ENCODE measurements at places on chromosomes 5 and 9.

- no peak for DNase-seq
Observed at GRCh38 chr9:104319685-104320084, 184.4 kb upstream of the OR13F1 start.

DNA sequence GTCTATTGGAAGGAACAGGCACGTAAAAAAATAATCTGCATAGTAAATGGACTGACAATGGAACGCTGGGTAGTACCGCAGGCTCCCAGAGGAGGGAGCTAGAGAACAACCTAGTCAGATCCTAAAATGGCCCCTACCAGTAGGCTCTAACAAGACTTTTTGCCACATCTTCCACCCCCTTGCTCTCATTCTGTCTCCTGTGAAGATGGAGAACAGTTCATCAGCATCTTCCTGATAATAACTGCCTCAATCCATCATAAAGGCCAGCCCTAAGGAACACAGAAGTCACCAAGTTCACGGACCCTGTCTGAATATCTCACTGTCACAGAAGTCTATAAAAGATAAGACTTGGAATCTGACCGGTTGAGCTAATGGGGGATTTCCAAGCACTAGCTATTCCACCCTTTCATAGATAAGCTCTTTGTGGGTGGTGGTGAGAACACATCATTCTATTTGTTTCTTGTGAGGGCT, 133.4 kb downstream of the SLC1A3 start:
- DNase-seq: peak; percentile 73

DNA sequence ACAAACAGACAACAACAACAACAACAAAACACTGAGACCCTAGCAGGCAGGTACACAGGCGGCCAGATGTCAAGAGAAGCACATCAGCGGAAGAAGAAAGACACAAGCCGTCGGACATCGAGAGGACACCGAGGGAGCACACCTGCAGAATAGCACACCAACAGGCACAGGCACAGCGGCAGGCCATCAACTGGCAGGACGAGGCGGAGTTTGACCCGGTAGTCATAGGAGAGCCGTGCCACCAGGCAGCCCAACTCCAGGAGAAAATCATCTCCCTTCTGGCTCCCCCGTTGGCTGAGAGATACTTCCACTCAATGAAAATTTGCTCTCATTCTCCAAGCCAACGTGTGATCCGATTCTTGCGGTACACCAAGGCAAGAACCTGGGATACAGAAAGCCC, 352.1 kb upstream of the IZUMO3 start:
- DNase-seq: no peak

DNA sequence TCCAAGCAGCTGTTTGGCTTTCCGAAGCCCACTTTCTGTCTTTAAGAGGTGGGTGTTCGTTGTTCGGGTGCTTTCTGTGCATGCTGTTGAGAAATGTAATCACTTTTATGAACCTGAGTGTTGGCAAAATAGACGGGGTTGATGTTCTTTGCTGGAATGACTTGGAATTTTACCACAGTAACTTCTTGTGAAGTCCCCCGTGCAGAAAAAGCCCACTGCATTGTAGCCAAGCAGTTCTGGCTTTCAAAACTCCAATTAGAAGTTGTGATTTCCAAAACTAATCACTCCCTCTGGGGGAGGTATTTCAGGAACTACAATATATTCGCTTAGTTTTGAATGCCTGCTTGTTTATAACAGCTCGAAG, 111.1 kb downstream of the PAM start:
- no peak for DNase-seq

- no peak for DNase-seq
Observed at GRCh38 chr5:180908400-180908799, 9.4 kb downstream of the BTNL8 start.

DNA sequence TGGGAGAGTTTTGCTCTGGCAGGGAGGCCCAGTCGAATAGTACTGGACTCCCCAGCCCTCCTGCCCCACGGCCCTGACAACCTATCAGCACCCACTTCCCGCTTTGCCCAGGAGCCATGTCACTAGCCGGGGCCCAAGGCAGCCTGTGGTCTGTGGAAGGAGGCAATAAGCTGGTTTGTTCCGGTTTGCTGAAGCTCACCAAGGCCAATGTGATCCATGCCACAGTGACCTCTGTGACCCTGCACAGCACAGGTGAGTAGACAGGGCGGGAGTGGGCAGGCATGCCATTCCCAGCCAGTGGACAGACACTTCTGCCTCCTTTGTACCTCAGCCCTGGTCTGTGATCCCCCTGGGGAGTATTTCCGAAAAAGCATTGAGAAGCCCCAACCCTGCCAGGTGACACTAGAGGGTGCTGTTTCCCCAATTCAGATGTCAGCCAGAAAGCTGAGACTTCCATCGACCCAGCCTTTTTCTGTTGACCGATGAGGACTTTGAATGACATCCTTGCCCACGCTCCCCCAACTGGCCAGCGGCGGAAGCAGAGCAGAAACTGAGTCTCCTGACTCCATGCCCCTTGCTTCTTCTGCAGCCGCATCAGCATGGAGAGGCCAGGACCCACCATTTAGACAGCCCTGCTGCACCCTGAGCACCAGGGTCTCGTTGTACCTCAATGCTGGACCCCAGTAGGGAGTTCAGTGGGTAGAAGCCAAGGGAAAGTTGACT, 9.6 kb downstream of the PCYOX1L start:
- peak; percentile 45 for DNase-seq

DNA sequence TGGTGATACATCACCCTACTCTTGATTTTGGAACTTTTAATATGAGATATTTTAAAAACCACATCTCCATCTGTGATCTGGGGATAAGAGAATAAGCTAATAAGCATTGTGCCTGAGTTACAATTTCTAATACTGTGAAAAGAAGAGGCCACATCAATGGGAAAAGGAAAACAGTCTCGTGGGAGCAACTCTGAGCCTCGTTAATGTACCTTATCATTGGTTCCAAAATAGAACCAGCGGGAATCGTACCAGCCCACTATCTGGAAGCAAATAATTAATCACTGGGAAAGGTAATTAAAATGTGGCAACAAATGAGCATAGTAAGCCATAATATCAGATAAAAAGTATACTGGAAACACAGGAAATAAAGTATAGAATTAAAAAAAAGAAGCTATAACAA, 28.0 kb upstream of the CEP78 start:
- no peak for DNase-seq

DNA sequence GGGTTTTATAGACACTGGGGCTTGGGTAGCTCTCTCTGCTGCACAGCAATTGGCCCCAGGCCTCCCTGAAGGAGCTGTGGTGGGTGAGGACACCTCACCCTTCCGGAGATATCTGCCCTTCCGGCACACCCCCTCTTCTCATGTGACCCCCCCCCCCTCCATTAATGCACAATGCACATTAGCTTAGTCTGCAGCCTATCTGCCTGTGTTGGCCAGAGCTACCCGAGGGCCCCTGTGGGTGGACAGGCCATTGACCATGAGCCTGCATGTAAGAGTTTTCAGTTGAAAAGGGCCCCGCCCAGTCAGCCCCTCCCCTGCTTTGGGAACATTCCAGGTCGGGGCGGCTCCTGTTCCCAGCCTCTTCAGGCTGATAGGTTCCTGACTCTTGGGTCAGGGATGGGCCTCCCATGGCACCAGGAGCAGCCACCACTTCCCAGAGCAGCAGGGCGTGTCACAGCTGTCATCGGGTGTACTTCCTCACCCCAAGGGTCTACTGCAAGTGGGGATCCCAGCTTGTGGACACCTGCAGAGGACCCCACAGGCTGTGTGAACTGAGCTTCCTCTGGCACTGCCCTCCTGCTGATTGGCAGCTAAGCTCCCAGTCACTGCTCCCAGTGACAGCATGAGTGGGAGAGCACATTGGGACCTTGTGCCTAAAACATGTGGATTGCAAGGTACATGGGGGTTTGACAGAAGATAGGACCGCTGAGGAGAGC, 17.8 kb downstream of the PHF2 start:
- DNase-seq: no peak

- DNase-seq: no peak
Observed at GRCh38 chr9:135416664-135417290, 62.8 kb upstream of the PPP1R26 start.

DNA sequence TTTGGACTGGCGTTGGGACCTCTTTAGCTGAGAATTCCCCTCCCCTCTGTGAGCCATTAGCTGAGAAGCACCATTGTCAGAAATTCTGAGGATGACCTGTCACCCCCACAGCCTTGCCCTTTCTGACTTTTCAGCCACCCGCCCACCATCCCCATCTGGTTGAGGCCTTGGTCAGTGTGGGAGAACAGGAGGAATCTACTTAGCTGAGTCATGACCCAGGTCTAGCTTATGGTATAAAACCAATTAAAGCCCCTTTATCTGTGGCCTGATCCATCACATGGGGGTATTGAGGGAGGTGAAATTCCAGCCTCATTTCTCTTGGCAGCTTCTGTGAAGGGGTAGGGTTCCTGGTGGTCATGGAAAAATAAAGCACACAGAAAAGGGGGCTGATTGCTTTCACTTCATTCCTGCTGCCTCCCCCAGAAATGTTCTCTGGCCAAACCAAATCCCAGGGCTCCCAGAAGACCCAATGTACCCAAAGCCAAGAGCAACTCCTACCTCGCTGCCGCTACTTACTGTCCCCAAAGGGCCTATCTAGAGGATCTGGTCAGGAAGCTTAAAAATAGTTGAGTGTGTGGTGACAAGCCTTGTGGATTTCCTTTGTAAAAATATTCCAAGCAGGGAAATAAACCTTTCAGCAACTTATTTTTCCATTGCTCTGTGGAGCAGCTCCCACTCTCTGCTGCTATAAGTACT, 174.8 kb upstream of the TNC start:
- DNase-seq: no peak

- no peak for DNase-seq
Observed at GRCh38 chr9:8717146-8717545, 917.6 kb upstream of the DMAC1 start.

DNA sequence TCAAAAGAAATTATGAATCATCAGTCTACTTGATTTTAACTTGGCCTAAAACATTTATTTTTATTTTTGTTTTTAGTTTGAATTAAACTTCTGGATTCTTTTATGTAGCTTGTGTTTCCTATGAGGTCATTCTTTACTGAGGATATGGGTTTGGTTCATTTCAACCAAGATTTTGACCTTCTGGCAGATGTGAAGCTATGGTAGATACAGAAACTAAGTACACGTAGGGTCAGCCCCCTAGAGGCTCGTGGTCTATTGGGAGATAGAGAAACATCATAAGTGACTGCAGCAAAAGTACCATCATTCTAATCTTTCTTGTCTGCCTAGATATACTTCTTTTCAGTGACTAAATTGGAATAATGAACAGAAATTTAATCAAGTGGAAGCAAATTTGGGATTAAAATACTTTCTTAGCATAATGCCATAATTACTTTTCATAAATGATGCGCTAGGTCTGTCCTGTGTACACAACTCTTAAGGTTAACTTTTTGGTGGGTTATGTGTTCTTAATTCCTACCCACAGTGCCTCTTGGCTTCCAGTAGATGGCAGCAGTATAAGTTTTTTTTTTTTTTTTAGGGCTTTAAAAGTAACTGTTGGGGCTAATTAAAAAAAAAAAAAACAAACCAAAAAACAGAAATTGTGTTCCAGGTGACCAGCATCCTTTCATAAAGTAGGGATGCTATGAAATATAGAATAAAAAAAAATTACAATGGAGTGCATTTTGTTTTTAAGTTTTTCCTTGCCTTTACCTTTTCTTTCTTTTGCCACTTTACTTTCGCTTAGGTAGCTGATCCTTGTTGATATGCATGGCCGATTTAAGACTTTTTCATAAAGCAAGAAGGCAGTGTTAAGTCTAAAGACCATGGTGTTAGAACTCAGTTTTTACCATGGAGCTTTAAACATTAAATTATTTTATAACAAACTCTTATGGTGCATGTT, 49.9 kb downstream of the LRRTM2 start:
- DNase-seq: no peak

- no peak for DNase-seq
Observed at GRCh38 chr9:111154081-111154562, 115.9 kb upstream of the LPAR1 start.

DNA sequence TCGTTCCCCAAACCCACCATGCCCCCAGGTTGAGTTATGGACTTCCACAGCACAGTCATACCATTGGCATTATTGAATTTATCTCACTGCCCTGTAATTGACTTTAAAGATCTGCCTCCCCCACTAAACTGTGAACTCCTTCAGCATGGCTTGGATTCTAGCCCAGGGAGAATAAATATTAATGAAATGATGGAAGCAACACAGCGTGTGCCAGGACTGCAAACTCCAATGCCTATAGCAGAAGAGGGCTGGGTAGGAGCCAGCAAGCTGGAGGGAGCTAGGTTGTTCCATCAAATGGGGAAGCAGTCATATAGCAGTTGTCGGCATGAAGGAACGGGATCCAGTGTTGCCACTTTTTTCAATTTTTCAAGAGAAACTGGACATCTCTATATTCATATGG, 69.0 kb upstream of the MSX2 start:
- no peak for DNase-seq

DNA sequence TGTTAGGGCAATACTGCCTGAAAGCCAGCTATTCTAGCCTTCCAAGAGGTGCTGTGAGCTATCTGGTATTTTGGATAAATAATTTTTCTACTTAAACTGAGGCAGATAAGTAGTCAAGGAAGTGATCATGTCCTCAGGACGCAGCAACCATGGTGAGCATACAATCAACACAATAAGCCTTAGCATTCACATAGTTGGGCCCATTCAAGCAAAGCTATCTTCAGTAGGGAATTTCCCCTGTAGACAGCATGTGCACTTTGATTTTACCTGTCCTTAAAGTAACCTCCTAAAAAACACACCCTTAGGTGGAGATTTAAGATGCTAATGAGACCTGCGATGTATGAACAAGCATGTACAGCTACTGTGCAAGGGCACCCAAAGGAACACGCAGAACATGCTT, 76.2 kb upstream of the HCN1 start:
- no peak for DNase-seq

DNA sequence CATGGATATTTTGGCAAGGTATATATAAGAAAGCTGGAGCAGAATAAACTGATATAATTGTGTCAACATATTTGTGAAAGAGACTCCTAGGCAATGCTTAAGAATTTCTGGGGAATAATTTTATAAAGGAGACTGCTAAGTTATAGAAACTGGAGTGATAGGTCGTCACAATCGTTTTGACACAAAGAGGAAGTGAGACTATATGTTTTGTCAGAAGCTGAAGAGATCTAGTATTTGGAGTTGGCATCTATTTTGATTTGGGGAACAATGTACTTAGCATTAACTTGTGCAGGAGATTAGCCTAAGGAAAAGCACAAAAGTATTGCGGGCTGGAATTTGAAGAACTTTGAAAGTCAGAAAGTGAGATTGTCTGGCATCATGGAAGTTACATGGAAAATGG, 582.5 kb downstream of the TAF11L14 start:
- DNase-seq: no peak

GRCh38 chr5:43010935-43011315, 29.2 kb downstream of the ANXA2R start:
- no peak for DNase-seq

GRCh38 chr5:148168246-148168645, at the start of gene SPINK14:
SPINK14 (plus strand) TSS chr5:148168546; CDS start chr5:148169733, 1,187 bp downstream.
- no peak for DNase-seq

Data from stimulated activated naive CD8-positive, alpha-beta T cell treated with anti-CD3 and anti-CD28 coated beads, Interleukin-15, amount 100 ng/mL, for 72 hours (primary cell).